ENCODE measurements at places on chromosomes 11 and 22.

GRCh38 chr11:35141071-35141470, 2.1 kb downstream of the CD44 start:
- DNase-seq: no peak

DNA sequence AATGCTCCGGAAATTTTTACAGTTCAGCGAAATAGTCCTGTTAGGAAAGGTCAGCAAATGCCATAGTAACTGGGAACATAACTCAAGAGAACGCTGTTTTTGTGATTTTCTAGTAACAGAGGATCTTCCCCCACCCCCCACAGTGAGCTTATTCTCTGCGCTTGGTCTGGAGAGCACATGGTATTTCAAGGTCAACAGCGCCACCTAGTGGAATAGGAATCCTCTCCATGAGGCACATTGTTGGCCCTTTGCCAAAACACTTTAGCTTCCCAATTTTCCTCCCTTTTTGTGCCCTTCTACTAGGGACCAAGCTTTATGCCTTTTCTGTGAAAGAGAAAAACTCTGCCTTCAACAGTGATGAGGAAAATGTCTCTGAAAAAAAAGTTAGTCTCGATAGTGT, 13.2 kb upstream of the OR4C12 start:
- DNase-seq: no peak

- no peak for DNase-seq
Observed at GRCh38 chr11:6390718-6391469, 620 bp downstream of the SMPD1 start.

GRCh38 chr22:43260331-43261231, 73.6 kb upstream of the TTLL12 start:
- DNase-seq: no peak

DNA sequence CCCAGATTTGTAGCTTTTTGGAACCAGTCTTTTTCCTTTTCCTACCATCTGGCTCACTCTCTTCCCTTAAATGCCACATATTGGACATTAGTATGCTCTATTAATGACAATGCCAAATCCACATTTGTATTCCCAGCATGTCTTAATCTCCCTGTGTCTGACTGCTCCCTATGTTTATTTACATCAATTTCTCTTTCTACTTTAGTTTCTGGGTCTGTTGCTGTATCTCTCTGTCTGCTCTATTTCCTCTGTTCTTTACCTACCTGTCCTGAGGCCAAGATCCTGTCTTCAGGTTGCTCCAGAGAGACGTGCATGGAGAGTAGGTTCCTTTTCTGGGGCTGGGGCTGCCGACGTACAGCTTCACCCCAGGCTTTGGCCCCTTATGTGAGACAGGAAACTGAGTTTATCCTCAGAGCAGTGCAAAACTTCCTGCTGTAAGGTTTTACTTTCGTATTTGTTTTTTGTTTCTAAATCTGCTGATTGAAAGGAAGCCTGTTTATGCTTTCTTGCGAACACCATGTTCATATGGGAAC, 25.6 kb downstream of the OR2AG2 start:
- no peak for DNase-seq

GRCh38 chr22:47629791-47630655, 867.6 kb downstream of the TBC1D22A start:
- DNase-seq: no peak

GRCh38 chr11:65254724-65255123, 7.0 kb upstream of the POLA2 start:
- DNase-seq: no peak

- DNase-seq: no peak
Observed at GRCh38 chr22:30167296-30167695, 79.3 kb downstream of the LIF start.

DNA sequence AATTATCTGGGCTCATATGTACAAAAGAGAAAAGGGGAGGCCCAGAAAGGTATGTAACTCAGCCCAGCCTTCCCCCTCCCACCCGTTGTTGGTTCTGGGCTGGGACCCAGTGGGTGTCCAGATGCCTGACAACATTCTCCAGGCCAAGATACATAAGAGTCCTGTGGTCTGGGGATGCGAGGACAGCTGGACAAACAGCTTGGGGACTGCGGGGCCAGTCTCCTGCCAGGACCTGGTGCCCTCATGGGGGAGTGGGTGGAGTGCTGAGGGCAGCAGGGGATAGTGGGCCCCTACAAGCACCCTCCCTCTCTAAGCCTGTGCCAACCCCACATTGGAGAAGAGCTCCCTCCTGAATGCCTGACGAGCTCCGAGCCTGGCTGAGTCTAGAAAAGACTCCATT, 3.5 kb upstream of the SLC22A6 start:
- DNase-seq: no peak

- DNase-seq: no peak
Observed at GRCh38 chr11:17460406-17460805, 16.2 kb downstream of the ABCC8 start.

- no peak for DNase-seq
Observed at GRCh38 chr11:46942172-46942571, 5.6 kb downstream of the CSTPP1 start.

DNA sequence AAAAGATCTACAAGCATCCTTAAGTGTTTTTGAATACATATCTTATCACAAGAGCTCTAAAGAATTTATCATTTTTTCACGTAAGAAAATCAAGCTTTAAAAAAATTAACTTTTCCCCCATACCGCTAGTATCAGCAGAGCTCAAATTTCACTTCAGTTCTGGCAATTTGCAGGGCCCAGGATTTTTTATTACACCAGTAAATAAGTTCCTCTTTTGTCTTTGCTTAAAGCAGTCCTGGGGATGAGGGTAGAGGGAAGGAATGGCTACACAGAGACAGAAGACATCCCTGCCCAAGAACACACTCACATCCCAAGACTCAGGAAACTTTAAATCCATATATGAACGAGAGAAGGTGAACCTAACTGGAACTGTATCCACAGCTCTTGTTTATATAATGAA, 22.6 kb upstream of the SORL1 start:
- DNase-seq: no peak

- peak; percentile 11 for DNase-seq
Observed at GRCh38 chr11:2559527-2560311, 114.9 kb downstream of the KCNQ1 start.

DNA sequence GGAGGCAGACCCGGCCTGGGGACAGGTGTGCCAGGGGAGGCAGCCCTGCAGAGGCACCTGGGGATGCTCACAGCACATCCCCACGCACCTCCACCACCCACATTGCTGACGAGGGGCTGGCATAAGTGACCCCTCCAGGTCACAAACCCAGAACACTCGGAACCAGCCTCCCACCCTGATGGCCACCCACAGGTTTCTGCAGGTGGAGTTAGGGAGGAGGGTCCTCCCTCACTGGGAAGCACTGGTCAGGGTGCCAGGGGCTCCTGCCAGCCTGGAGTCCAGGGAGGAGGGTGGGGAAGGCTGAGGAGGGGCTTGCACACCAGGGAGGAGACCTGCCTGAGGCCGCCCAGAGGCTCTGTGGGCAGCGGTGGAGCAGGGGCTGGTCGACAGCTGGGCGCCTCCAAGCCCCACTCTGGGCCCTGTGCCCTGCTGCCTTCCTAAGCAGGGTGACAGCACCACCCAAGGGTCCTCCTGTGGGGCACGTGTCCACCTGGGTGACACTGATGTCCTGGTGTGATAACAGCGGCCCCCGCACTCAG, 51.0 kb upstream of the CARS1 start:
- DNase-seq: no peak

DNA sequence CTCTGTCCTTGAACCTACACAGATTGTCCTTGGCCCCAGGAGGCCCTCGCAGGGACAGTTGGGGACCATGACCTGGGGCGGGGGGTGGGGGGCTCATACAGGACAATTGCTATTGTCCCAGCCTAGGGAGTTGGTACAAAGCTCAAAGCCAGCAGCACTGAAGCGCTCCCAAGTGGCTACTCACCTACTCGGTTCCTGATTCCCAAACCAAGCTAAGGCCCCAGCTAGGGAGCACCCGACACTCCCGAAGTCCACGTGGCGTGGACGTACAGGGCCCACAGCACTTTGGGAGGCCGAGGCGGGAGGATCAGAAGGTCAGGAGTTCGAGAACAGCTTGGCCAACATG, 80.6 kb downstream of the CELSR1 start:
- DNase-seq: no peak

GRCh38 chr11:47918882-47919495, 61.4 kb upstream of the PTPRJ start:
- no peak for DNase-seq

Data from left ventricle myocardium inferior (tissue), 1 donor.